ENCODE measurements at places on chromosomes 6 and 20. TPM values are rescaled to one million over a fixed set of nuclear protein-coding genes. Genes with fewer than 3 reads are reported as not detected.

GRCh38 chr6:12011276-12012037 lies 655 bp upstream of the HIVEP1 start:
- peak; percentile 99 for DNase-seq

DNA sequence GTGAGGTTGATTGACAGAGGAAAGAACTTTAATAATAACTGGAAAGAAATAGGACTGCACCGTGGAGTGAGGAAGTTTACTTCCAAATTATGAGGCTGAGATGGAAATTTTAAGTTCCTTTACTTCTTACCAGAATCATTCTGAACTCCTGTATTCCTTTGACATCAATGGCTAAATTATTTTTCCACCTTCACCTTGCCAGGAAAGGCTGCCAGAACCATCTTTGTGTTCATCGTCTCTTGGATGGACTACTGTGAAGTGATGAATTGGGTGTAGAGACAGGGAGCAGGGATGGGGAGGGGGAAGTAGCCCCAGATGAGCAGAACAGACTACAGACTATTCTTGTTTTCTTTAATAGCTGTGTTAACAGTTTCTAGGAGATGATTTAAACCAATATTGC lies 102.1 kb upstream of the CEP162 start:
- DNase-seq, result no peak

- no peak for DNase-seq
Measured at GRCh38 chr6:122683989-122684651, 73.9 kb downstream of the PKIB start.

DNA sequence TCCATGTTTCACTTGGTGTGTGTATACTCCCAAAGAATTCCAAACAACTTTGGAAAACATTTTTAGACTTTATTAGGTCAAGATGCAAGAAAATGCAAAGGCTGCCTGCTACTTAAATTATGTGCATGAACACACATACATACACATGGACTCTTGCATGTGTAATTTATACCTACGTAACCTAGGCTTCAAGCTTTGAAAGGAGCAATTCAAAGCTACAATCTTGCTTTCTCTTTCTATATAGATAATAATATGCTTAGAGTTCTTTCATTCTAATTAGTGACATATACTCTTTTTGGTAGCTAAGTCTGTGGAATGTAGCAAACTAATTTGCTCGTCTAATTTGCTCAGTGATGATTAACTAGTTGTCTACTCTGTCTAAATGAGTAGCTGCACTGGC lies 146.5 kb downstream of the EPHA7 start:
- DNase-seq, result no peak

DNA sequence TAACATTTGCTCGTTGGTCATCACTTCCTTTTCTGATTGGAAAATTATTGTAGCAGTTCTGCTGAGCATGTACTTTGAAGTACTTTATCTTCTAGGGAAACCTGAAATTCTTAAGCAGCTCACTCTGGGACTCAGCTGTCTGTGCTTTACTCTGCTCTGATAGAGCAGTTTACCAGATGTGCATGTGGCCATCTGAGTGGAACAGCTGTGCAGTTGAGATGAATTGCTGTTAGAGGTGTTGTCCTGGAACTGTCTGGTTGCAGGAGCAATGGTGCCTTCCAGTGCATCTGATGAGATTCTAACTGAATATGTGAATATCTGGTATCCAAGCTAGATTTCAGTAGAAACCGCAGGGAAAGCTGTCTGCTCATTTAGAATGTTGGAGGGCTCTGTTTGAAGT lies 27.2 kb downstream of the PANK2 start:
- no peak for DNase-seq

DNA sequence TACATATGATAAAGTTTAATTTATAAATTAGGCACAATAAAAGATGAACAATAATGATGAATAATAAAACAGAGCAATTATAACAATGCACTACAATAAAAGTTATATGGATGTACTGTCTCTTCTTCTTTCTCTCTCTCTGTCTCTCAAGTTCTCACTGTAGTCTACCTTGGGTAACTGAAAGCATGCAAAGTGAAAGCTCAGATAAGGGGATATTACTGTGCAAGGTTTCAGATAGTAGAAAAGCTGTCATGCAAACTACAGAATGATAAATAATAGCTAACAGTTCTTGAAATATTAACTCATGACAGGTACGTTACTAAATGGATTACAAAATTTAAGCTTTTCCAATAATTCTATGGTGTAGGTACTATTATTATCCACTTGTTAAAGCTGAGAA lies 311.9 kb upstream of the PRDM1 start:
- DNase-seq, result no peak

DNA sequence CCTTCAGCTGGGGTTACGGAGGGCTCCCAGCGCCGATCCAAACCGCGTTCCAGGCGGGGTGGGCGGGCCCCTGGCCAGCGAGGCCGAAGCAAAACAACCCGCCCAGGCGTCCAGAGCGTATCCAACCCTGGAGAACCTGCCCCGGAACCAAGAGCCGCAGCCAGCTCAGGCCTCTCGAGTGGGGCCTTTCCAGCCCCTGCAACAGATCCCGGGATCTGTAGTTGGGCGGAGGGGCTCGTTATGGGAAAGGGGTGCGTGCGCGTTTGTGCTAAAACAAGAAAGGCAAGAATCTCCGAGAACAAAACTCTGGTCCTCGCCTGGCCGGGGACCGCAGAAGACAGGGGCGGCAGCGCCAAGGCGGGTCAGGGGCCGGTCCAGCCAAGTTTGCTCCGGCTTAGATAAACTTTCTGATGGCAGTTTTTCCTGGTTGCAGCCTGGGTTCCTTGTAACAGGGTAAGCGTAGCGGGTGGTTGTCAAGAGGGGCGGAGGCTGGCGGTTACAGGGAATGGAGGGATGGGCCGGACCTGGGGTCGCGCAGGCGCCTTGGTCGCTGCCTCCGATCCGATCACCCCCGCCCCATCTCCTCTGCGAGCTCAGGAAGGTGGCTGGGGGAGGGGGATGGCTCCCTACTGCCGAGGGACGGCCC lies 448 bp upstream of the RIN2 start:
- DNase-seq, result peak; percentile 97

DNA sequence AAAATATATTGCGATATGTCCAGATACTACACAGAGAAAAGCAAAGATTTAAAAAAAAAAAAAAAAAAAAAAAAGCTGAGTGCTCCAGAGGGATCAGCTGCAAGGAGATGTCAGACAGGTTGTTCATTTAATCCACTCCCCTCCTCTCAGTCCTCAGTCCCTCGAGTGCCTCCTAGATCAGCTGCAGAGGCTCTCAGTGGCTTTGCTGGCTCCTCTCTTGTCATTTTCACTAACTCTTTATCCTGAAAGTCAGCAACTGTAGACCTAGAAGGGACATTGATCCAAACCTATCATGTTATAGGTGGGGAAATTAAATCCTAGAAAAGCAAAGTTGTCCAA lies 61.6 kb downstream of the KIAA0319 start:
- DNase-seq, result no peak

- DNase-seq, result no peak
Measured at GRCh38 chr6:72466971-72467566, 154.8 kb upstream of the KCNQ5 start.

- no peak for DNase-seq
Measured at GRCh38 chr6:46921059-46921458, 679 bp downstream of the ADGRF5 start.

- DNase-seq, result no peak
Measured at GRCh38 chr6:96521306-96521643, 331 bp upstream of the UFL1 start.

DNA sequence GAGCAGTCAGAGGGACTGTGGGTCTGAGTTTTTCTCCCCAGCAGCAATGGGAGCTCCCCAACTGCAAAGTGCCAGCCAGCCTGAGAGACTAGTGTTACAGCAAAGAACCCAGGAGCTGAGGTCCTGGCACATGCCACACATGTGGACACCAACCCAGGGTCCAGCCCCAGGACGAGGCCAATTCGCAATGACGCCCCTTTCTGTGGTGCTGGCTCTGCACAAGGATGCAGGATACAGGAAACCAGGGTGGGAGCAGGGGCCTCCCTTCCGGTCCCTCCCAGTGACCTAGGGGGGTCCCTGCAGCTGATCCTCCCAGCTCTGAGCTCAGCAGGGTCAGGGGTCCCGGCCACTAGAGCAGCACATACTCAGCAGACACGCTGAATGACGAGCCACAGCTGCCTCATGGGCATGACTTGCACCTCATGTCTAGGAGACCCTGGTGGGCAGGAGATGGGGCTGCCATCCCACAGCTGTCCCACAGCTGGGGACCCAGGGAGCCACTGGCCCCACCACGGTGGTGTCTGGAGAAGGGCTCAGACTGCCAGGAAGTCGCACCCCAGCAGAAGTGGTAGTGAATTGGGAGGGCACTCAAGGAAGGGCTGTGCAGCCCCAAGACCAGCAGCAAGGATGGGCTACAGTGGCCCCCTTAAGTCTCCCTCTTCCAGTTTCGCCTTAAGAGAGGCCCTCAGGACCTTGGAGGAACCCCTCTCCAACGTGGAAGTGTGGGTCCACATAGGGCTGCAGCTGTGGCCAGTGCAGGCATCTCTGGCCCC lies 3.6 kb downstream of the ARFRP1 start:
- DNase-seq, result no peak

DNA sequence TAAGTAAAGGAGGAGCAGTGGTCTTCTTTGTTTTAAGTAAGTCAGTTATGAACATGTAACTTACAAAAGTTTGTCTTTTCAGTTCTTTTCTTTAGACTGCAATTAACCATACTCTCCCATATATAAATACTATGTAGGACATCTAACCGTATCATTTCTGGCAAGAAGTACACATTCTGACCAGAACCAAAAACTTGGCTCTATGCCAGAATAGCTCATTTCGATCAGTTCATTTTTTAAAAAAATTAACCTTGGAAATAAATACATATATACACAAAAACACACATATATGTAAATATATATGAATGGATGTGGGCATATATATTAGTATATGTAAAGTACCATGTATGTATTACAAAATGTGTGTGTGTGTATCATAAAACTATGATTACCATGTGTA lies 145.0 kb downstream of the PHACTR1 start:
- no peak for DNase-seq

Gene GJA10
- not detected for polyA plus RNA-seq

Gene CD93
- 0.04 TPM for polyA plus RNA-seq

Gene ME1
- 4.8 TPM for polyA plus RNA-seq

Gene TCP11
- polyA plus RNA-seq, result not detected
